ENCODE measurements at places on chromosomes 13 and 19.

DNA sequence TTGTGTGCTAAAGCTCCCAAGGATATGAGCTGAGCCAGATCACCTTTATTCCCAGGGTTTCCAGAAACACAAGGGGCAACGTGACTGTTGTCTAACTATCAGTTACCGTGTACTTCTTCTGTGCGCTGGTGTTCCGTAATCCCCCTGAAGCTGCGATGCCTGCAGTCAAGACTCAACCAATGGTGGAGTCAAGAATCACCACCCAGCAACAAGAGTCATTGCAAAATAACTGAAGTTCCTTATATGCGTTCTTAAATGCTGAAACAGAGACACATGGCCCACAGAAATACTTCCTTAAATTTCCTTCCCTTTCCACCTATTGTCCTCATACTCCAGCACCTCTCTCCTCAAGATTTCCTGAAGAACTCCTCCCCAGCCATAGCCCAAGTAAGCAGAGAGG, 200.2 kb downstream of the KATNAL1 start:
- peak; percentile 91 for DNase-seq

DNA sequence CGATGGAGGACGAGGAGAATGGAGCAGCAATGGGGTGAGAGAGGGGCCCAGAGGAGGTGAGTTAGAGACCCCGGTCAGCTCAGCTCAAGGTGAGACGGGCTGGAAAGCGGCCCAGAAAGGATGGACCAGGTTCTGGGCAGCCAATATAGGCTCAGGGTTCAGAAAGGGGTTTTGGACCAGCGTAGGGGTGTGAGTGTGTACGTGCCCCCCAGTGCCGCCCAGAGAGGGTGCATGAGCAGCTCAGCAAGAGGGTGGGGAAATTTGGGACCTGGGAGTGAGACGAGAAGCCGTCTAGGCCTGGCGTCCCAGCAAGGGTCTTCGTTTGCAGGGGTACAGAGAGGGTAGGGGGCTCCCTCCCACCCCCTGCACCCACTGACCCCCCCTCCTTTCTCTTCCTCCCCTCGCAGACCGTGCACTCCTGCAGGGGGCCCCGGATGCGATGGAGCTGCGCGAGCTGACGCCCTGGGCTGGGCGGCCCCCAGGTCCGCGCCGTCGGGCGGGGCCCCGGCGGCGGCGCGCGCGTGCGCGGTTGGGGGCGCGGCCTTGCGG, 12.1 kb downstream of the FUT6 start:
- DNase-seq, result no peak

- peak; percentile 72 for DNase-seq
Measured at GRCh38 chr19:32675720-32676185, at the start of gene RGS9BP. TSS of gene RGS9BP (plus strand) at chr19:32675848. CDS start at chr19:32676264, 416 bp downstream.

DNA sequence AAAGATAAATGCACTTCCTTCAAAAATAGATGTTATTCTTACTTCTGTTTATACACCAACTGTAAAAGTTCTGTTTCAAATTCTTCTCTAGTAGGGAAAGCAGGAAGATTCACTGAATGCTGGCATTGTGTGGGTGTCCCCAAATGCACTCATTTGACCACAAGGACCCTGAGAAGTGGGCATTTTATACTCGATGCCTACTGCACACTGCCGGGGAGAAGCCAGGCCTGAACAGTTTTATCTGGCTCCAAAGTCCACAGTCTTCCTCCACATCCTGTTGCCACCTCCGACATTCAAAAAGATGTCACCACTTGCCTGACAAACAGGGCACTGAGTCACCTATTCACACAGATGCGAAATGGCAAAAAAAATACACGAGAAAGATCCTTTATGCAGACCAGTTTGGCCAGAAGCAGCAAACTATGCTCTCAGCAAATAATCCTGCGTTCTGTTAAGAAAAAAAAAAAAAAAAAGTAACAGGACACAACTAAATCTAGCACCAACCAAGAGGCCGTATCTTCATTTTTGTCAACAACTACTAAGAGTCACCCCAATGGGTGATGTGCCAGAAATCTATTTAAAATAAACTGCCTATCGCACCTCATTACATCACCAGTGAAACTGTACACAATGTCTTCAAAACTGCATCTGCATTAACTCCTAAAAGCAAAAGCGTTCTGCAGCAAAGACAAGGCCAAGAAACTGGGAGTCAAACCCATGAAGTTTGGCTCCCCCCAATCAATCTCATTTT, 6.2 kb downstream of the ZC3H4 start:
- no peak for DNase-seq

DNA sequence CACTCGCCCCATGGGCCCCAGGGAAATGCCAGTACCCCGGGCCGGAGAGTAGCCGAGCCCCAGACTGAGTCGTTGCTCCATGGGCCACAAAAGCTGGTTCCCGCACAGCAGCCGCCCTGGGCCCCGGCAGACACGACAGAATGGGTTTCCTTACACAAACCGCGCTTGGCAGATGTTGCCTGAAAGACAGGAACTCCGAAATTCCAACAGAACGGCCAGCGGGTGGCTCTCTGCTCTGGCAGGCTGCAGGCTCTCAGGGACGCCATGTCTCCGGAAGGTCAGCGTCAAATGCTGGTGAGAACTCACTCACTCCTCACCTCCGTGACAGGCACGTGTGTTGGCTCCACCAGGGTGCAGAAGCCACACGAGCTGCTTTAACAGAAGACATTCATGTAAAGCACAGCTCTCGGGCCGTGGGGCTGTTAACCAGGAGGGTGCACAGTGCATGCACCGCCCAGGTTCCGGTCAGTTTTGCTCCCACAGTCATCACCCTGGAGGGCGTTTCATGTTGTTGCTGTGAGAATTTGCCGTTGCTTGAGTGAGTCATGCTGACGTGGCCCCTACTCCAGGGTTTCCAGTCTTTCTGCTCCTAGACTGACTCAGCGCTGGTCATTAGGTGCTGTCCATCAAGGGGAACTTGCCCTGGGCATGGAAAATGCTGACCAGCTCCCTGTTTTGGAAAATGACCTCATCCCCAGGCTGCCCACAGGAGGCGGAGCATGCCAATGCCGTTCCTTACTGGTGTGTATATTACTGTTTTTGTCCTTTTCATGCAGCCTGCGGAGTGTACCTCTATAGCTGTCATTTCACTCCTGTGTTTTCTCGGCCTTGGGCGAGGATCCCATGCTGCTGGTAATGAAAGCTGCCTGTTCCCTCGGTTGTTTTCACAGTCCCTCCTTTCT, 44.8 kb downstream of the ANKRD10 start:
- no peak for DNase-seq

DNA sequence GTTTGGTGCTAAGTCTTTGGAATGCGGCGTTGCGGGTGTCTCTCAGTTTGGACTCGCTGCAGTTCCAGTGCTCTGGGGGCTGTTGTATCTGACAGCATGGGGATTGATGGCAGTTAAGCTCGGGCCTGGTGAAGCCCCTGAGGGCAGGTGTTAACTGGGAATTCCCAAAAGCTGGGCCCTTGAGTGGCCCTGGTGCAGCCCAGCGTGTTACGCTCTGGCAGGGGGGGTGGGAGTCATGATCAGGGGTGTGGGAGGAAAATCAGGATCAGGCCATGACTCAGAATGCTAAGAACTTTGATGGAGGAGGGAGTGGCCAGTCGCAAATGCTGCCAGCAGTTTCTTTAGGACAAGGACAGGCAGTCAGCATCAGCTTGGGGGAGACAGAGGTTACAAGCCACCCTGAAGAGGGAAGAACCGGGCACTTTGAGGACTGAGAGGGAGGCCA, 19.6 kb downstream of the AP2A1 start:
- no peak for DNase-seq

GRCh38 chr19:40633207-40633606, 32.0 kb downstream of the LTBP4 start:
- DNase-seq, result no peak

DNA sequence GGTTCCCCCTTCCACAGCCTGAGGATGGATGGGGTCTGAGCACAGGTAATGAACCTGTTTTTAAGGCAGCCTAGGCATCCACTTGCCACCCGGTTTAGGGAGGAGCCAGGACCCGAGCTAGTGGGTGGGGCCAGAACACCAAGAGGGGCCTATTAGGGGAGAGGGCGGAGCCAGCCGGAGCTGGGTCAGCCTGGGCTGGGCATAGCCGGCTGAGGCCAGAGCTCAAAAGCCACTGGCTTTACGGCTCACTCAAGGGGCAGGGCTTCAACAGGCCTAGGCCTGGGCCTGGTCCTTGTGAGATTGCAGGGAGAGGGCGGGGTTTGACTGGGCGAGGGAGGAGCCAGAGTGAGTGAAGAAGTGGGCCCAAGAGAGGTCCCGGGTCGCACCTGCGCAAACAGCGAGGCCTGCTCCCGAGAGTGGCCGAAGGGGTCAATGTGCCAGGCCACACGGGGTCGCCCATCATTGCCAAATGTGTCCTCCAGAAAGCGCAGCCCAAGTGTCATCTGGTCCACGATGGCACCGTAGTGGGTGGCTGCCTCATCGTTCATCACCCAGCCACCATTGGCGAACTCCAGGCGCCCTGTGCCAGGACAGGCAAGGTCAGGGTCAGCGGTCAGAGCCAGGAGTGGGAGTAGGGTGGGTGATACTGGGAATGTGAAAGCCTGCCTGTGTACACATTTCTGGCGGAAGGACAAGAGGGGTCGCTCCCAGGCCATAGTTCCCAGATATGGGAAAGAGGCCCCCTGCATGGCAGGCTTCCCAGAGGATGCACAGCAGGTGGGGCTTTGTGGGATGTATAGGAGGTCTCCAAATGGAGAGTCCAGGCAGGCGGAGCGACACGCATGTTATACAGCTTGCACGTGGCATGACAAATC, 1.9 kb downstream of the MAN2B1 start:
- DNase-seq, result no peak

DNA sequence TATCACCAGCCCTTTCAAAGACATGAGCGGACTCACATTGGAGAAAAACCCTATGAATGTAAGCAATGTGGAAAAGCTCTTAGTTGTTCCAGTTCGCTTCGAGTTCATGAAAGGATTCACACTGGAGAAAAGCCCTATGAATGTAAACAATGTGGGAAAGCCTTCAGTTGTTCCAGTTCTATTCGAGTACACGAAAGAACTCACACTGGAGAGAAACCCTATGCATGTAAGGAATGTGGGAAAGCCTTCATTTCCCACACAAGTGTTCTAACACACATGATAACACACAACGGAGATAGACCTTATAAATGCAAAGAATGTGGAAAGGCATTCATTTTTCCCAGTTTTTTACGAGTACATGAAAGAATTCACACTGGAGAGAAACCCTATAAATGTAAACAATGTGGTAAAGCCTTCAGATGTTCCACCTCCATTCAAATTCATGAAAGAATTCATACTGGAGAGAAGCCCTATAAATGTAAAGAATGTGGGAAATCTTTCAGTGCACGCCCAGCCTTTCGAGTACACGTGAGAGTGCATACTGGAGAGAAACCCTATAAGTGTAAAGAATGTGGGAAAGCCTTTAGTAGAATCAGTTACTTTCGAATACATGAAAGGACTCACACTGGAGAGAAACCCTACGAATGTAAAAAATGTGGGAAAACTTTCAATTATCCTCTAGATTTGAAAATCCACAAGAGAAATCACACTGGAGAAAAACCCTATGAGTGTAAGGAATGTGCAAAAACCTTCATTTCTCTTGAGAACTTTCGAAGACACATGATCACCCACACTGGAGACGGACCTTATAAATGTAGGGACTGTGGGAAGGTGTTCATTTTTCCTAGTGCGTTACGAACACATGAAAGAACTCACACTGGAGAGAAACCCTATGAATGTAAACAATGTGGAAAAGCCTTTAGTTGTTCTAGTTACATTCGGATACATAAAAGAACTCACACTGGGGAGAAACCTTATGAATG, 17.6 kb downstream of the ZNF791 start:
- DNase-seq, result no peak

DNA sequence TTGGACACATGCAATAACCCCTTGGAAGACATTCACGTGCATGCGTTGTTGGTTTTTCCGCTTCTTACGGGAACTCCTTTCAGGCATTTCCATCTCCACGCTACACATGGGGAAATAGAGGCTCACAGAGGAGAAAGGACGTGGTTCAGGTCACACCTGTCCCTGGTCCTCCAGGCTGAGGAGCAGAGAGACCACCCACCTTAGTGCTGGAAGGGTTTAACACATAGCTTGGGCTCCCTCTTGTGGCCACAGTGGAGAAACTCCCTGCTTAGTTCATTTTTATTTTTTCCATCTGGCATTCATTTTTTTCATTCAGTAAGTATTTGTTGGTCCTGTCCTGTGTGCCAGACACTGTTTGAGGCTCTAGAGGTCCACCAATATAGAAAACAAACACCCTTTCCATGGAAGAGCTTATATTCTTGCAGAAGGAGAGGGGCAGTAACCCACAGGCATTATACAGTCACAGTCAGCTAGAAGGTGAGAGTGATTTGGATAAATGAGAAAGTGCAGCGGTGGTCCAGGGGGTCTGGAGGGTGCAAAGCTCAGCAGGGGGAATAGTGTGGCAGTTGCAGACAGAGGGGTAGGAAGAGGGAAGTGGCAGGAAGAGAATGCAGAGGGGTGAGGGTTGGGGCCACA, 24.2 kb upstream of the TTYH1 start:
- DNase-seq, result peak; percentile 47

DNA sequence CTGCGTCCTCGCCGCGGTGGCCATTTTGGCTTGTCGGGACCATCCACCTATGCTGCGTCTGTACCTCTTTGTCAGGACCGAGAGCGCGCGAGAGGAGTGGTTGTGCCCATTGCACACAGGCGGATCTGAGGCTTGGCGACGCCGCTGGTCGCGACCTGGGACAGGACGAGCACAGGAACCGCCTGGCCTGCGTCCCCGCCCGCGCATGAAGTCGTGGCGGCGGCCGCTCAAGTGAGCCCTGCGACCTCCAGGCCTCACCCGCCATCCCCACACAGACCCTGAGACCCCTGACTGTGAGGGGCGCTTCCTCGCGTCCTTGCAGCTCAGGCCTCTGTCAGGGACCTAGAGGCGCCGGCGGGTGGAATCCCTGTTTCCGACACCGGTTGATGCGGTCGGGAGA, 16.8 kb downstream of the ZNF586 start:
- no peak for DNase-seq

DNA sequence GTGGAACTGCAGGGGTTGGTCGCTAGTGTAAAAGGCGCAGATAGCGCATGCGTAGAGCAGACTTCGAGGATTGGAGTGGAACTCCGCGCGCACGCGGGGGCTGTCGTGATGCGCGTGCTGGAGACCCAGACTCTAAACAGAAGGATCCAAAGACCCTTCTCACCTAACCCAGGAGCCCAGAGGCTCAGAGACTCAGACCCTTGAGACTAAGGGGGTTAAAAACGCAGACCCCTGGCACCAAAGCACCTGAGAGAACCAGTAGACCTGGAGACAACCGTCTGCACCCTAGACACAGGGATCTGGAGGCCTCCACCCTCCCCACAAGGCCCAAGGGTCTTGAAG, 567 bp upstream of the CTU1 start:
- no peak for DNase-seq

DNA sequence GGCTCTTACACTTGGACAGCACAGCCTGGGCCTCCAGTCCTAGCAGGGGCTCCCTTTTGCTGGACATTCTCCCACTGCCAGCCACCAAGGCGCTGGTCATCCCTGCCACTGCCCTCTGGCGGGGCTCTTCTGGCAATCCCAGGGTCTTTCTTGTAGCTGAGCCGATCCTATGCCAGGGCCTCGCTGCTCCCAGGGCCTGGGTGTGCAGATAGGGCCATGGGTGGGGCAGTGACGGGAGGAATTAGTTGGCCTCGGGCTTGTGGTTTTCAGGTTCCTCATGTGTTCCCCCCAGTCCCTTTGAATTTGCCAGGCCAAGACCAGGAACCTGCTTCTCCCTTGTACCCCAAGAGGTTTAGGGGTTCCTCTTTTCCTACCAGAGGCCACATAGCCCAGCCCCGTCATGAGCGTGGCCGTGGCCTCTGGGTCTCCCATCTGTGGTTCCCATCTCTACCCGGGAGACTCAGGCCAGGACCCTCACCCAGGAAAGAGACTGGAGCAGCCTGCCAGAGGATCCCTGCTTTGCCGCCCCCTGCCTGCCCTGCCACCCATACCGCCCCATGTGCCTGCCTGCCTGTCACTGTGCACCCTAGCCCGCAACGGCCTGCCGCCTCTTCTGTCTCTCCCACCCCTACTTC, 26.2 kb downstream of the TMED1 start:
- no peak for DNase-seq

- no peak for DNase-seq
Measured at GRCh38 chr19:21023901-21024300, 3.4 kb downstream of the ZNF430 start.

All from AML-193 (cell line).